NCI-H748 treated with DMSO at 0.1 percent for 48 hours (cell line): ENCODE measurements at places on chromosomes 11 and 22.
A peak's percentile ranks its signal among the peaks of the same experiment; 100 is the strongest.

DNA sequence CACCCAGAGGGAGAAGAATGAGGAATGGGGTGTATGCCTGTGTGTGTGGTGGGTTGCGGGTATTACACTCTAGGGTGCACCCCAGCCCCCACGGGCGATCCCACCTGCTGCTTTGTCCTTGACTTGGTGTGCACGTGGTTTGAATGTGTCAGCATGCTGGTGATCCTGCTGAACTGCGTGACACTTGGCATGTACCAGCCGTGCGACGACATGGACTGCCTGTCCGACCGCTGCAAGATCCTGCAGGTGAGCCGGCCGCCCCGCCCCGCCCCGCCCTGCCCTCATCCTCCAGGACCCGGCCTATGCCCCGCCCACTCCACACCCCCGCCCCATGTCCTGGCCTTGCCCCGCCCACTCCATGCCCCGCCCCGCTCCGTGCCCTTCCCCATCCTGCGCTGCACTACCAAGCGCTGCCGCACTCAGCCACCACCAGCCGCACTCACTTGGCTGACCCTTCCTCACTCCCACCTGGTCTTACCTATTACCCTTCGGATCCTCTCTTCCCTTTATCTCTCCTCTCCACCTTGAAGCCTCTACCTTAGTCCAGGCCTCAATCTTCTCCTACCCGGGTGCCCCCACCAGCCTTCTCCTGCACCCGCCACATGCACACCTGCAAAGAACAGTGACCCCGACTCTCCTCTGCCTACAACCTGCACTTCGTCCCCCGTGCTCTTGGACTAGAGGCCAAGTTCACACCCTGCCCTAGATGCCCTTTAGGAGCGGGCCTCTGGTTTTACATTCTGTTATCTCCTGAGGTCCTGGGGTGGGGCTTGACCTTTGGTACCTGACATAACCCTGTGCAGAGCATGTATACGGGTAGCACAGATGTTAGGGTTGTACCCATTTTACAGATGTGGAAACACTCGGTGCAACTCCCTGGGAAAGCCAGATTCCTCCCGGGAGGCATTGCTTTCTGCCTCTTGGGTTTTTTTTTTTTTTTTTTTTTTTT lies 27.7 kb downstream of the CACNA1I start:
- DNase-seq, result peak; percentile 7

- no peak for DNase-seq
These were observed 35.0 kb downstream of the RAB30 start for GRCh38 chr11:83036701-83037100.

GRCh38 chr22:50456466-50457234 lies 18.2 kb downstream of the SBF1 start:
- no peak for DNase-seq

GRCh38 chr22:39449708-39450107 lies 7.1 kb upstream of the MGAT3 start:
- DNase-seq, result no peak

DNA sequence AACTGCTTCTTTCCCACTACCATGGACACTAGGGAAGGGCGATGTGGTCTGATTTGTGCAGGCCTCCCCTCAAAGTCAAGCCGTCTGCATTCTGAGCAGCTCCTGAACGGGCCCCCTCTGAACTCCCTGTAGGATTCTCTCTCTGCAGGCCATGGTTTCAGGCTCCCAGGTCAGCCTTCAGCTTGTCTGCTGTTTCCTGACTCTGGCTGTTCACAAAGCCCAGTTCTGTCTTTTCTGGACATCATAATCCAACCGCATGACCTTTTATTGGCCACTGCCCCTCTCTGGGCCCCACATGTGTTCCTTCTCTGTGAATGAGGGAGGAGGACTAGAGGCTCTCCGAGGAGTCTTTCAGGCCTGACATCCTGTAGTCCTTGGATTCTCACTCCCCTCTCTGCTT lies 161.0 kb downstream of the FEZ1 start:
- DNase-seq, result no peak

DNA sequence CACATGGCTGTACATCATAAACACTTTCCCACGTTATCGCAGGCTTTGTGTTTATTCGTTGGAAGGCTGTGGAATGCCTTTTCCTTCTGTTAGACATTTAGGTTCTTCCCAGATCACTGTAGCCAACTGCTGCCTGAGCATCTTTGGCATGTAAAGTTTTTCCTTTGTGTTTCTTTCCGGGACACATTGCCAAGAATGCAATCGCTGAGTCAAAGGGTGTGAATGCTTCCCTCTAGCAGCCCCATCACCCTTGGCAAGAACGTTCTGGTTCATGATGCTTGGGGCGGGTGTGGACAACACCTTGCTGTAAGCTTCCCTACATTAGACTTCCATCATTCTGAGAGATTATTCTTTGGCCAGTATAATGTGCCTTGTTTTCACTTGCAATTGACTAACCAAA lies 136.2 kb downstream of the OSBP2 start:
- no peak for DNase-seq
